ENCODE measurements at places on chromosomes 1 and 21. TPM values are rescaled to one million over a fixed set of nuclear protein-coding genes. Genes with fewer than 3 reads are reported as not detected.

Gene FABP3
- total RNA-seq = 1.1 TPM

DNA sequence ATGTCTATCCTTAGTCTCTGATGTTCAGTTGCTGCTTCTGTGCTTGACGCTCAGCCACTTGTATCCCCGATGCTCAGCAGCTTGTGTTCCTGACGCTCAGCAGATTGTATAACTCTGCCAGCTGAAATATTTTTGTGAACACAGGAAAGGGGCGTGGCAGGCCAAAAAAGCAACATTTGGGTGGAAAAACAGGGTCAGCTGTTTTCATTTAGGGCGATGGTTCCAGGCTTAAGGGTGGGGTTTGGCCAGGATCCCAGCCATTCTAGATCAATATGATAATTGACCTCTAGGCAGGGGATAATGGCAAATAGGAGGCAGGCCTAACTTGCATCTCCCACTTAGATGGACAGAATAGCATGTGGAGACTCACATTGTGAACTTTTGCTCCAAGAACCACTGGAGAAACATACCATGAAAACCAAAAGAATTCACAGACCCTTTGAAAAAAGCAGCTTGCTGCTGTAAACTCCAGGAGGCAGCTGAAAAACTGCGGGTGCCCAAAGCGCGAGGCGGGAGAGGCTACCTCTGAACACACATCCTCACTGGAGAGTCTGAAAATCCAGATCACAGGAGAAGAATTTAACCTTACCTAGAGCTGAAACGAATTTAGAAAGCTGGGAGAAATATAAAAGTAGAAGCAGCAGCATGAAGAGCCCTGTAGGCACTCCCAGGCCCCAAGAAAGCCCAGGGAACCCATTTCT, 58.3 kb downstream of the ZNF648 start:
- no peak for DNase-seq

DNA sequence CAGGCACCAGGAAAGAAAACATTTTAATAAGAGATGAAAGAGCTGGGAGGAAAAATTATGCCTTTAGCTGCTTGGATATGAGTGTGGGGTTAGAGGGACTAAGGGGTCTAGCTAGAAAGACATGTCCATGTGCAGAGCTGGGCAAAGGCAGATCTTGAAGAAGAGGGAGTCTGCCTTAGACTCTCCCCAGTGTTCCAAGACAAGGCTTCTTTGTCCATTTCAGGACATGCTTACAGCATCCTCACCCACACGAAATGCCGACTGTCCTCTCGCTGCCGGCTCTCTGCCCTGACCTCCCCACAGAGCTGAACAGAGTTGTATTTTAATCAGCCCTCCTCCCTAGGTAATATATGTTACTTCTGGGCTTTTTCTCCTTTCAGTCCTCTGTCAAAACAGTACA, 100.7 kb upstream of the ATP1B1 start:
- no peak for DNase-seq

DNA sequence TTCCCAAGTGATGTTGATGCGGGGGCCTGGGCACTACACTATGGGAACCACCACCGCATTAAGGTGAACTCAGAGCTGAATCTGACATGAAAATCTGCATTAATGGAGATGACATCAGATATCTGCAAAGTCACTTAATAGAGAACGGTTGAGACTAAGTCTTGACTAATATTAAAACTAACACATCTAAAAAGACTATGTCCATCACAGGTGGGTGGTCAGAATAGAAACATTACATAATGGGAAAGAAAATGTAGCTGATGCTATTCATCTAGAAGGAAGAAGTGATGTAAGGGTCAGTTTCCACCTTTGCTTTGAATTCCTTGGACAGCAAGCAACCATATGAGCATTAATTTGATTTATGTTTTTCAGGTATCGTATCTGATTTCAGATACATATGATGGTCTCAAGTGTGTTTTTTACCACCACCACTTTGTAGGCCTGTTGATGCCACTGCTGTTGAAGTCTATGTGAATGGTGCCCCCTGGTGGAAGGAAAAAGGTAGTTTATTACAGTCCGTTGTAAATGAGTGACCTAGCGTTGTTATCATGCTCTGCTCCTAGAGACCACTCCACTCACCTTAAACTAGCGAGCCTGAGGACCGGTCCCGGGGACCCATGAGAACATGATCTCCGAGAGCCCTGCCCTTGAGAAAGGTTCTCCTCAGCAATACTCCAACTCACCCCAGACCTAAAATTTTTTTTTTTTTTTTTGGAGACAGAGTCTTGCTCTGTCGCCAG, 73.5 kb downstream of the BACH1 start:
- DNase-seq = peak; percentile 91

DNA sequence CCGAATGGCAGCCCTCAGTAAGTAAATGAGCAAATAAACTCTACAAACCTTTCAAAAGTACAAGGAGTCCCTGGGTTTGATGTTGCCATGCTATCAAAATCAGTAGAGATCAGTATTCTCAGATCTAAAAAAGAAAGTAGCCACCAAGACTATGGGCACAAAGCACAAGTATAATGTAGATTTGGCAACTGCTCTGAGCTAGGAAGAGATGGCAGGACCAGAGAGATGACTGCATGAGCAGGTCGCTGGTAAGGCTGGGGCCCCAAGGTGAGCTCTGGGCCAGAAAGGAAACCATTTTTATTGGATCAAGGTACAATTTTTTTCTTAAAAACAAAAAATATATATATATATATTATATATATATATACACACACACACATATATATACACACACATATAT, 3.1 kb upstream of the ADORA3 start:
- DNase-seq = no peak

GRCh38 chr1:92973203-92973897, 12.1 kb upstream of the DIPK1A start:
- DNase-seq = no peak

GRCh38 chr1:196355206-196355786, 252.9 kb downstream of the KCNT2 start:
- DNase-seq = peak; percentile 42

DNA sequence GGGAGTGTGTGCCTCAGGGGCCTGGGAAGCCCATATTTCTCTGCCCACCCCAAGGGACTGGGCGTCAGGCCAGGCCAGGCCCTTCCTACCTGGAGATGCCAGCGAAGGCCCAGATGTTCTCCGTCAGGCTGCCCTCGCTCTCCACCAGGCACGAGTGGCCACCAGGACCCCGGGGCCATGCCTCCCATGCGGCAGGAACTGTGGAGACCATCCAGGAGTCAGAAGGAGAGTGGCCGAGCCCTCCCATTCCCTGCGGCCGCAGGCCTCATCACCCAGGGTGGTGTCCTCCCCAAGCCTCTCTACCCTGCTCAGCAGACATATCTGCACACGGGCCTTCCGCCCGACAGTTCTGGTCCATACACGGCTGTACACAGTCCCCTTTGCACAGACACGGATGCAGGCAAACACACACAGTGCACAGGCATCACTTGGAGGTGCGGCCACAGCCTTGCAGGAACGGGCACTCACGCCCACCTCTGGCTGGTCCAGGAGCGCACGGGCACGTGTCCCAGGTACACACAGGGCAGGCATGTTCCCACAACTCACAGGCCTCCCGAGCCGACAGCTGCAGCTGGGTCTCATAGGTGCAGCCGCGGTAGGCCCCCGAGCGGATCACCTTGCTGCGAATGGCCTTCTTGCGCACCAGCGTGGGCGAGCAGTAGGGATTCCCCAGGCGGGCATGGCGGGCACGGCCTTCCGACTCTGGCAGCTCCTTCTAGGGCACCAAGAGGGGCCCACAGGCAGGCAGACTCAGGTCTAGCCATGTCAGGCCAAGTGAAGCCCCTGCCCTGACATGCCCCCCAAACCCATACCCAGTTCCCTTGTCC, 5.9 kb upstream of the KIF17 start:
- no peak for DNase-seq
